MG63 (cell line): ENCODE measurements at places on chromosomes 12 and 14. TPM values are rescaled to one million over a fixed set of nuclear protein-coding genes. Genes with fewer than 3 reads are reported as not detected.

- DNase-seq, result no peak
Measured at GRCh38 chr12:93763746-93764147, 86.6 kb downstream of the CRADD start.

- no peak for DNase-seq
Measured at GRCh38 chr12:122295877-122296276, 29.6 kb upstream of the VPS33A start.

DNA sequence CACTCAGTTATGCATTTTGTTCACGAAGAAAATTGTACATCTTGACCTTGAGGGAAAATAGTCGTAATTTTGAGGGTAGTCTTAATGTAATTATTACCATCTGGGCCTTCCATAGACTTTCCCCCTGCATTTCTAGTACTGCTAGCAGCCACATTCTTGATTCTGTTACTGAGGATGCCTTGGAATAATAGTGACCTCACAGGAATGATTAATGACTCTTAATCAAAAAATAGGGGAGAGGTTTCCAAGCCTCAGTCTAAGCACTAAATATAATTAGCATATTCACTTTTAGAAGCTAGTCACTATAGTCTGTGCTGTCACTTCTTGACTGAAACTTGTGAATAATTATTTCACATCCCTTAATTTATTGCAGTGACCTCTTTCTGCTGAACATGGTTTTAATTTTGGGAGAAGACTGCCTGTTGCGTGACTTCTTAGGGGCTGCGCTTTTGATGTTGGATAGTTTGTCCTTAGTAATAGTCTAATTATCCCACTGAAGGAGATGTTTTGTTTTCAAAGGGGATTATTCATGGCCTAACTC, 400.5 kb downstream of the ADAMTS20 start:
- no peak for DNase-seq

DNA sequence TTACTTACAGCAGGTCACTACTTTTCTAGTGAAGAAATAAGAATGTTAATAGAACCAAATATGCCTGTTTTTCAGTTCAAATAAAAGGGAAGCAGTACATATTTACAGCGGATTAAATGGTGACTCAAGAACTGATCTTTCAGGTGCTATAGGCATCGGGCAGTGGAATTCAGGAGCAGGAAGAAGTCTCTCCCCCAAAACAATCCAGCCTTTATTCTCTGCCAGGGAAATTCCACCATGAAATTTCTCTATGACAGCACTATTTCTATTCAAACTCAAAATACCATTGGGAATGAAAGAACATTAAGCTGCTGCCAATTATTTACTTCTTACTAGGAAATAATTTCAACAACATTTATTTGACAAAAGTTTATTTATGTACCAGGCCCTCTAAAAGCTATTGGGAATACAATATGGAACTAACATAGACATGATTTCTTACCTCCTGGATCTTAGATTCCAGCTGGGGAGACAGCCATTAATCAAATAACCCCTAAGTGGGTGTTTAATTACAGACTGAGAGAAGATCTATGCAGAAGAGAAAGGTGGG, 60.3 kb upstream of the KRR1 start:
- DNase-seq, result no peak

DNA sequence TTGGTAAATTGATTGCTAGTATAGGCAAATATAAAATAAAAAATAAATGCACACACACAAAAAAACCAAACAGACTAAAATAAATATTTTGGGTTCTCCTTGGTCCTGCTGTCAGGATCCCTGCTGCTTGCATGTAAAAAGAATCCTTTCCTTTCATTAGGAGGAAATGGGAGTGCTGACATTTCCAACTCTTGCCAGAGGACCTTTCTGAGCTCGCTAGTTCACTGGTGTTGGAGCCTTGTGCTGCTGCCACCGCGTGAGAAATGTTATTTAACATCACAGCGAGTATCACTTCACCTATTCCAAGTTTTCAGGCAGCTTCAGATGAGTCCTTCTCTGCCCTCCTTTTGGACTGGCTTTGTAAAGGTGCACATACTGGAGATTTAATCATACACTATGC, 358.9 kb downstream of the NPAS3 start:
- DNase-seq, result no peak

DNA sequence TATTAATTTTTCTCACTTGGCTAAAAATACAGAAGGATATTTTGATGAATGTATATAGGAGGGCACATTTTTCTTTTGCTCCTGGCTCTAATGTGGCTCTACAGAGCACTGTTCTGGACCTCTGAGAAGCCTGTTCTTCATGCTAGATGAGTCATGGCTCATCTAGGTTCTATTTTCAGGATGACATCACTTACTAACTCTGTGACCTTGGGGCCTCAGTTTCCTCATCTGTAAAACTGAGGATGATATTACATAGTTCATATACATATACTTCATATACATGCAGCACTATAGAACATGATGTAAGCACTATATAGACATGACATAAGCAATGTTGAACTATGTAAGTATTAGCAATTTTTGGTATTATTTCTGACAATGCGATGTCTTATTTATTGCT, 35.8 kb downstream of the SOCS2 start:
- no peak for DNase-seq

DNA sequence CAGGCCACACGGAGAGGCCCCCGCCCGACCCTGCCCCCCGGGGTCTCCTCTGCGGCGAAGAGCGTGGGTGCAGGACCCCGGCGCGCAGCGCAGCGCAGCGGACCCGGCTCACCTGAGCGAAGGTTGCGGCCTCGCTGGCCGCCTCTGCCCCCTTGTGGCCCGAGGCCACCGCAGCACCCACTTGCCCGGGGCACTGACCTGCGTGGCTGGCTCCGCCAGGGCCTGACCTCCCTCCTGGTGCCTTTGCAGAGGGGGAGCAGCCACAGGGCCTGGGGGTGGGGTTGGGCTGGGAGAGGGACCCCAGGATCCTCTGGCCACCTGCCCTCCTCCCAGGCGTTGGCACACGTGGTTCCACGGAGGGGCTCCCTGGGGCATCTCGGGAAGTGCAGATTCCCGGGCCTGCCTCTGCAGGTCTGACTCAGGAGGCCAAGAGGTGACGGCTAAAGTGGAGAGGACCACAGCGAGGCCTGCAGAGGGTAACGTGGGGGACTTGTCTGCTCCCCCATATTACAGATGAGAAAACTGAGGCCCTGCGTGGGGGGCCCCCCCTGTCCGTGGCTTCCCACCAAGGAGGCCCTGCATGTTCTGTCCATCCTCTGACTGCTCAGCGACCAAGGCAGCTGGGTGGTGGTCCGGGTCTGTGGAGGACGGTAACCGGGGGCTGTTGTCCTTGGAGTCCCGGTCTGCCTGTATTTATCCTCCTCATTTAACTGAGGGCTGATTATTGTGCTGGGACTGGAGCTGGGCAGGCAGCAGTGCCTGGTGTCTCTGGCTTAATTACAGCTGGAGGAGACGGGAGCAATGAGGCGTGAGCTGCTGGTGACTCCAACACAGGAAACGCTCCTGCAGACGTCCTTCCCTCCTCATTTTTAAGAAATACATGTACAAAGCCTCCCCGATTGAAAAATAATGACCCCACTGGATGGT, 67.9 kb upstream of the BEGAIN start:
- DNase-seq, result no peak

The CSRP2 gene
- total RNA-seq, result 10.6 and 15.8 TPM in 2 replicates

The SLC48A1 gene
- 14.2 and 17.6 TPM in 2 replicates for total RNA-seq

The SLC22A17 gene
- 6.1 TPM in 1 of 2 replicates, not detected in the other for total RNA-seq
